ENCODE measurements at places on chromosomes 7 and 10. TPM values are rescaled to one million over a fixed set of nuclear protein-coding genes. Genes with fewer than 3 reads are reported as not detected.

GRCh38 chr7:47669178-47669891 lies 87.4 kb upstream of the TNS3 start:
- no peak overlapping the region for H3K4me3 ChIP-seq
- H3K36me3 ChIP-seq, result no peaks in the 10 kb centered on the region
- H3K4me1 ChIP-seq, result no peaks in the 10 kb centered on the region

DNA sequence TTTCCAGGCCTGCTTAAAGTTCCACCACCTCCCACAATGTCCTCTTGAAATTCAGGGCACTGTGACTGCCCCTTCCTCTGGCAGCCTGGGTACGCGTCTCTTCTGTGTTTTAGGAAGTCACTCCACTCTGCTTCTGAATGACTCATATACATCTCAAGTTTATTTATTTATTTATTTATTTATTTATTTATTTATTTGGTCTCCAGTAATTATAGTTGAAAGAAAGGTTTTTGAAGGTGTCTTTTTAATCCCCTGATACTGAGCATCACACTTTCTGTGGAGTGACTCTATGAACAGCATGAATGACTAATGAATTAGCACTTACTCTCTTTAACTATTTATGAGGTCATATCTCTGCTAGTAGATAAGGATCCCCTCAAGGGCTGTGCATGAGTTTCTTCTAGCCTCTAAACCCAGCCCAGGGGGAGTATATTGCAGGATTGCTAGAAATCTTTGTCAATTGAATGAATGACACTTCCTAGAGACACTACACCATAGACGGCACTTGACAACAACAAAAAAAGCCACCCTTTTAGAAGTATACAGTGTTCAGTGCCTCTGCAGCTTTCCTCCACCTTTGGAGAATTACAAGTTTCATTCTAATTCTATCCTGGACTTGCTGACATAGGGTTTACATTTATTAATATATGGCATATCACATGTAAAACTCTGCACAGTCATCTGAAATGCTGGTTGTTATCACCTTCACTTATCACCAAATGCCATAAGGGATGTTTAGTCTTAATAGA lies 2.1 kb downstream of the MACC1 start:
- no peak overlapping the region for H3K4me3 ChIP-seq
- no peak for DNase-seq
- no peak overlapping the region for H3K27ac ChIP-seq
- H3K4me1 ChIP-seq, result peaks cover 8% of the 10 kb centered on the region

GRCh38 chr7:121966276-121966934 lies 93.4 kb downstream of the PTPRZ1 start:
- no peaks in the 10 kb centered on the region for H3K27me3 ChIP-seq
- no peak for DNase-seq
- H3K4me3 ChIP-seq, result no peak overlapping the region
- H3K36me3 ChIP-seq, result no peaks in the 10 kb centered on the region
- no peaks in the 10 kb centered on the region for H3K4me1 ChIP-seq

GRCh38 chr10:126242397-126243260 lies 145.6 kb downstream of the ADAM12 start:
- H3K27ac ChIP-seq, result no peak overlapping the region
- H3K27me3 ChIP-seq, result no peaks in the 10 kb centered on the region
- no peaks in the 10 kb centered on the region for H3K36me3 ChIP-seq
- no peak for DNase-seq

The NODAL gene
- not detected for total RNA-seq

The VWDE gene
- total RNA-seq, result 4.8 TPM

Data from activated naive CD8-positive, alpha-beta T cell treated with anti-CD3 and anti-CD28 coated beads, Interleukin-2, amount 10 ng/mL, durations not matched to agents 7 days and 5 days (primary cell).